ENCODE measurements at places on chromosomes 12 and 14. TPM values are rescaled to one million over a fixed set of nuclear protein-coding genes. Genes with fewer than 3 reads are reported as not detected.

Gene GOLGA5
- 28.2 TPM for total RNA-seq

Gene SYCP3
- not detected for total RNA-seq

DNA sequence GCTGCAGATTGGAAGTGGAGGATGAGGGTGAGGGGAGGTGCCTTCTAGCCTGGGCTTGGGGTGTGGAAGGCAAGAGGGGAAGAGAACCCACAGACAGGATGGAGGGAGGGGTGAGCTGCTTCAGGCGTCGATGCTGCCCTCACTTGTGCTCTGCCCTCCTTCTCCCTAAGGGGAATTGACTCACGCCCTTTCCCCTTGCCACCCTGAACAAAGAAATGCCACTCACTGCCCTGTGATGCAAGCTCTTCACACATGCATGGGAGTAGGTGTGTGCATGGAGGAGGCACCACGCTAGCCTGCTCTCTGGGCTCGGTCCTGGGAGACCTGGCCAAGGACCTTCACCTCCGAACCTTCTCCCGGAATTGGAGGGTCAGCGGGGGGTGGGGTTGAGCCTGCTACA is 35.7 kb upstream of the PRMT8 start:
- DNase-seq = no peak

- no peak for DNase-seq
Observed at GRCh38 chr12:113688313-113688712, 216.6 kb upstream of the LHX5 start.
